T-helper 1 cell (primary cell): ENCODE measurements at places on chromosomes 5 and 9.

DNA sequence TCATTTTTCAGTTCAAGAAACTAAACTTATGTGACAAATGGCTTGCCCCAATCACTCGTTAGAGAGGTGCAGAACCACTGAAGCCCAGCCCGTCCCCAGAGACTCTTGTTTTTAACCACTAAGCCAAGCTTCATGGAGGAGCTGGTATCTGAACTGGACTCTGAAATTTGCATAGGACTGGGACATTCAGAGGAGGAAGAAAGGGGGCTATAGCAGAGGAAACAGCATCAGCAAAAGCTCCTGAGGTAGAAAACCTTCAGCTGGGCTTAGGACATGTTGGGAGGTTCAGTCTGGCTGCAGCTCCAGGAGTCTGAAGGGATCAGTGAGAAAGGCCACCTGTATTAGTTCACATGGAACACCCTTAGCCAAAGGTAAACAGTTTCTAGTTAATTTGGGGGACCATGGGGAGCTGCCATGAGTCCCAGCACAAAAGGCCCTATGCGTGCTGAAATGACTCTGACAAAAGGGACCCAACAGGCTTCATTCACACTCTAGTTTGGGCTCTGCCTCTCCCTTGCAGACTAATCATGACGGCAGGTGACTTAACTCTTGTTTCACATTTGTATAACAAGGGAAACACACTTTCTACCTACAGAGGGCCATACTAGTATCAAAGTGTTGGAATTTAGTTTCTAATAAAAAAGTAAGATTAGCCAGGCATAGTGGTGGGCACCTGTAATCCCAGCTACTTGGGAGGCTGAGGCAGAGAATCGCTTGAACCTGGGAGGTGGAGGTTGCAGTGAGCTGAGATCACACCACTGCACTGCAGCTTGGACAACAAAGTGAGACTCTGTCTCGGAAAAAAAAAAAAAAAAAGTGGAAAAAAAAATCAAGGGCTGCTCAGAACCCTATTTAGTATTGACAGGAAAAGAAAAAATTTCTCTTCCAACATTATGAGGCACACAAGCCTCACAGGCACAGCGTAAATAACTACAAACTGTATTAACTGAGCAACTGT, 10.2 kb downstream of the FBXO10 start:
- no peak for DNase-seq

GRCh38 chr5:17482790-17483189, 15.2 kb upstream of the TAF11L2 start:
- no peak for DNase-seq

DNA sequence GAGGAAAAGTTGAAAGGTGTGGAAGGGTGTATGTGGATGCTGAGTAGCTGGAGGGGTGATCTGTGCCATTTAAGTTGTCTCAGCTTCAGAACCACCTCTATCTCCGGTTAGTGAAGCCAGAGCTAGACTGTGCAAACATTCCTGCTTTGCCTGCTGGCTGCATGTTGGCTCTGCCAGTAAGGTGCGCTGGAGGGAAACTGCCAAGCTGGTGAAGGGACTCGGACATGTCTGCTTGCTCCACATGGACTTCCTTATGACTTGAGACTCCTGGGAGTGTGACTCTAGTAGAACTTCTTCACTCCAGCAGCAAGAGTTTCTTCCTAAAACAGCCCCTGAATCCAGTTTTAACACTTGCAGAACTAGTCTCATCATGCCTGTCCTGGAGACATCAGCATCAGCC, 27.9 kb downstream of the DAB2 start:
- no peak for DNase-seq

- no peak for DNase-seq
Measured at GRCh38 chr5:59542851-59543820, 350.4 kb downstream of the PDE4D start.

- DNase-seq, result peak; percentile 15
Measured at GRCh38 chr5:175517824-175518450, 39.6 kb downstream of the SFXN1 start.

DNA sequence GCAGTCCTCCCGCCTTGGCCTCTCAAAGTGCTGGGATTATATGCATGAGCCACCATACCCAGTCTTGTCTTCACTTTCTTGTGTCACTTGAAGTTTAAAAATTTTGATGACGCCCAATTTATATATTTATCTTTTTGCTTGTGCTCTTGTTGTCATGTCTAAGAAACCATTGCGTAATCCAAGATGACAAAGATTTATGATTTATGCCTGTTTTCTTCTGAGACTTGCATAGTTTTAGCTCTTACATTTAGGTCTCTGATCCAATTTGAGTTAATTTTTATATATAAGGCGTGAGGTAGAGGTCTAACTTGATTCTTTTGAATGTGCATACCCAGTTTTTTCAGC, 18.6 kb downstream of the ANKHD1 start:
- no peak for DNase-seq

GRCh38 chr5:112549605-112550166, 130.6 kb upstream of the EPB41L4A start:
- no peak for DNase-seq

GRCh38 chr5:118883362-118883761, 105.0 kb downstream of the DTWD2 start:
- DNase-seq, result no peak

DNA sequence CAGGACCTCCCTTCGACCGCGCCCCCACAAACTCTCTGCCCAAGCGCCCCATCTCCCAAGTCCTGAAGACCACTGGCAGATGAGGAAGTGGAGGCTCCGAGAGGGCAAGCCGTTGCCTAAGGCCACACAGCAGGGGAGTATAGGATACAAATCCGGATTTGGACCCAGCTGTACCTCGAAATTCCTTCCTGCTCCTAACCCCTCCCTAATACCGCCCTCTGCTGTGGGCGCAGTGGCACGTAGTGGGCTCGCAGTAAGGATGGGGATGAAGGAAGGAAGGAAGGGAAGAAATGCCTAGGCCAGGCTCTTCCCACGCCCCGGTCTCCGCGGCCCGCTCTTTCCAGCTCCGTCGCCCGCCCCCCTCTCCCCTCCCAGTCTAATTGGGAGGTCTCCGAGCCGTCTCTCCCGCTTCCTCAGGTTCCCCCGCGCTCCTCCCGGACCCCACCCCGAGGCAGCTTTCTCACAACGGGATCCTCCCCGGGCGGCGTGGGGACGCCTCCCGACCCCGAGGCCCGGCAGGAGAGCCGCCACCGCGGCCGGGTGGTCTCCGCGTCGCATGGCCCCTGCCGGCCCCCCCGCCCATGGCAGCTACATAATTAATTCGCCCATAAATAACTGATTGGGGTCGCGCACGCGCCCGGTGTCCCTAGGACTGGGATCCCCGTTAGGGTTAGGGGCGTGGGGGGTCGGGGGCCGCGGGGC, 138.9 kb downstream of the C9orf50 start:
- no peak for DNase-seq

DNA sequence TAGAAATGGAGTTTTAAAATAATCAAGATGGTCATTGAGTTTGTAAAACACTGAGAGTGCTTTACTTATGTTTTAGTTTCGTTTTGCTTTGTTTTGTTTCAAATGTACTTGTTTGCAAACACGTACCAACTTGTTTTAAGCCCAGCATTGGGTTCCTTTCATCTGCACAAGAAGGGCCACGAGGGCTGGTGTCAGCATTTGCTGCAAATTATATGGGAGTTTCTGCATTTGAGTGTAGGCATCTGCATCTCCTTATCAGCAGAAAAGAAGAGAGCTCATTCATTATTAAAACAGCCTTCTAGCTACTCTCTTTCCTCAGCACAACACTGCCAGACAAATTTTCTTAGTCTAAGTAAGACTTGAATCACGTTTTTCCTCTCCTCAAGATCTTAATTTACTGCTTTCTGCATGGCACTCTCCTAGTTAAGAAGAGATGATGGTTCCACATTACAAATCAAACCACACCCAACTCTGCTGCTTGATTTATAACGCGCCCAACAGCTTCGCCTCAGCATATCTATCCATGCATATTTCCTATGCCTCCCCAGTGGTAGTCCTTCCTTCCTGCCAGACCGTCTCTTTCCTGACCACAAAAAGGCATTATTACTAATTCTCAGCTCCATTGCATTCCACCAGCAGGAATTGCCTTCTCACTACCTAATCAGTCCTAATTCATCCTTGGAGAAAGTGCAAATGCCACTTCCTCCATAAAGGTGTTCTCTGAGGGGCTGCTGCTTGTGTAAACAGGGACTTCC, 95.2 kb upstream of the CAST start:
- DNase-seq, result no peak

DNA sequence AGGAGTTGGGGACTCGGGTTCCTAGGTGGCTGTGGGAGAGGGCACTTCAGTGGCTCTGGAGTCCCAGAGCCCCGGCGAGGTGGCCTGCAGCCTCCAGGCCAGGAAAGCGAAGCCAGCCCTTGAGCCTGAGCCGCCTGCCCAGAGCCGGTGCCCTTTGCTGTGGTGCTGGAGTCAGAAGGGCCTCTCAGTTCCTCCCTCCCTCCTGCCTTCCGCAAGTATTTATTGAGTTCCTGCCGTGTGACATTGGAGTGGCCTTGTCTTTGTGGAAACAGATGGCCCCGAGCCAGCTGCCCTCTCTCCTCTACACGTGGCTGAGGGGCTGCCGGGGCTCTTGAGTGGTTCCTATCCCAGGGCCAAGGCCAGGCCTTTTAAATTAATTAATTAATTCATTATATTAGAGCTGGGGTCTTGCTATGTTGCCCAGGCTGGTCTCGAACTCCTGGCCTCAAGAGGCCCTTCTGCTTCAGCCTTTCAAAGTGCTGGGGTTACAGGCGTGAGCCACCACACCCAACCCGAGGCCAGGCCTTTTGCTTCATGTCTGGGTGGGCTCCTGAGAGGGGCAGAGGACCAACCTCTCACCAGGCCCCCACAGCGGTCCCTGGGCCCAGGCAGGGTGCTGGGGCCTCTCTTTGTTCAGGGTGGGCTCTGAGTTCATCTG, 45.6 kb upstream of the IER5L start:
- no peak for DNase-seq

DNA sequence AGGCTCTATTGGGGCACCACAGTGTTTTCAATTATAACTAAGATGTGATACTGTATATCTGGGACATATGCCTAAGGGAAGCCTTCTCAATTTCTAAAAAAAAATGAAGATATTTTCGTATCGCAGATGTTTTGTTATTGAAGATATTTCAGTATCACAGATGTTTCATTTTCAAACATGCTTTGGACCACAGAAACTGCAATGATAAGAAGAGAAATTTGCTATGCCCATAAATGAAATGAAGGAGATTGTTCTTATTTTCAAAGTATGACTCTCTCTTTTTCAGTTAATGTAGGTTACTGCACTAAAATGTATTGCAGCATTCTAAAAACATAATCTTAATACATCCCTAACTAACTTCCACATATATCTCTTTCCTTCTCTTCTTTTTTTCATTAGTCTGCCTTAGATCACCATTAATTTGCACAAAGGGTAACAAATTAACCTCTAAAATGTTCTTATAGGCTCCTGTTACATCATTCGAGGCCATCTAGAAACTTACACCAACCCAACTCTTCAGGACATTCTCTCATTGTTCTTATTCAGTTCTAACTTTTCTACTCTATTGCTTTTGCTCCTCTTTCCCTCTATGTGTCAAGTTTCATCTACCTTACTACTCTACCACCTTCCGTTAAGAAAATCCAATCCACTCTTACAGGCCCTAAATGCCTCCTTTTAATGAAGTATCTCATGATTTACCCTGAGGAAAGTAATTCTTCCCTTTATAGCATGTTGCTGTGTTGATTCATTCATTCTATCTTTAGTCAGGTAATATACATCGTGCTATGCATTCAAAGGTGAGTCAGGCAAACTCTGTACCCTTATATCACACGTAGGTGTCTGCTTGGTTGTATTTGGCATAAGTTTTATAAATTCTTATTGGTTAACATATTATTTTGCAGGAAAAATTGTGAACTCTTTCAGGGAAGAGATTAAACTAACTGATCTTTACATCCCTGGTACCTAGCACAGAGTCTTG, 70.5 kb downstream of the ST8SIA4 start:
- no peak for DNase-seq

DNA sequence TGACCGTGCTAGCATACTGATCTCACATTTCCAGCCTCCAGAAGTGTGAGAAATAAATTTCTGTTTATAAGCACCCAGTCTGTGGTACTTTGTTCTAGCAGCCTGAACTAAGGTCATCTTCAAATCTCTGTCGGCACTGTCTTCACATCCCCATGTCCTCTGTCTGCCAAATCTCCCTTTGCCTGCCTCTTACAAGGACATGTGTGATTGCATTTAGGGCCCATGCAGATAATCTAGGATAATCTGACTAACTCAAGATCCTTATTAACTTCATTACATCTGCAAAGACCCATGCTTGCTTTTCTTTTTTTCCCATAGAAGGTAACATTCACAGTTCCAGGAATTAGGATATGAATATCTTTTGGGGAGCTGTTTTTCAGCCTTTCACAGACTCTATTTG, 132.7 kb downstream of the AOPEP start:
- DNase-seq, result no peak

DNA sequence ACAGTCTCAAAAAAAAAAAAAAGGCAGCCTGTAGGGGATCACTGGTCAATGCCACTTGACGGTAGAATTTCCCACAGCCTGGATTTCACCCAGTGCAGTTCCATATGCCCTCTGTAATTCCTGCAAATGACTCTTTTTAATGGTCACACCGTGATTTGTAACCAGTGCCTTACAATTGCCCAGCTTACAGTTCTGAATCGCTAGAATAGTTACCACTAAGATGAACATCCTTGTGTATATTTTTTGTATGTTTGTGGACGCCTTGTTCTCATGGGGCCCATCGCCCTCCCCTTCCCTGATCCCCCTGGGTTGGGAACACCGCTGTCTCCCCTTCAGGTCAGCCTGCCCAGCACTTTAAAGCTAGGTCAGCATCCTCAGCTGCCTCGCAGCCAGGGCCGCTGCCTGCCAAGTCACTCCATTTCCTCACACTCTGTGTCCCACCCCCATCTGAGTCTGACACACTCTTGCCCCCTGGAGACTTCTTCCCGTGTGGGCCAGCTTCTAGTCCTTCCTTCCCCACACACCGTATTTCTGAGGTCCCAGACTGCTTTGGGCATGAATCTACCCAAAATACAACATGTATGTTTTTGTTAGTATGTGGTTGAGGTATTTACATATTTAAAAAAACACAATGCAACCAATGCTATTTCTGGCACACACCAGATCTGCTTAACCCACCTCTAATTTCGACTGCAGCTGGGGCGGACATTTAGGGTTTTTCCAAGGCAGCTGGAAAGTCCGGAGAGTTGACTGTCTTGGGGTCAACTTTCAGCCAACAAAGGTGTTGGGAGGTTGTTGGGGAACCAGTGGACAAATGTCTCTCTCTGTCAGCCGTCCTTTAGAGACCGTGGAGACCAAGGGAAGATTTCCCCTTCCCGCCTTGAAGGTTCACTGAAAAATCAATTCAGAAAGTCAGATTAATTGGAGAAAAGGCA, 120.5 kb upstream of the NEK6 start:
- no peak for DNase-seq

DNA sequence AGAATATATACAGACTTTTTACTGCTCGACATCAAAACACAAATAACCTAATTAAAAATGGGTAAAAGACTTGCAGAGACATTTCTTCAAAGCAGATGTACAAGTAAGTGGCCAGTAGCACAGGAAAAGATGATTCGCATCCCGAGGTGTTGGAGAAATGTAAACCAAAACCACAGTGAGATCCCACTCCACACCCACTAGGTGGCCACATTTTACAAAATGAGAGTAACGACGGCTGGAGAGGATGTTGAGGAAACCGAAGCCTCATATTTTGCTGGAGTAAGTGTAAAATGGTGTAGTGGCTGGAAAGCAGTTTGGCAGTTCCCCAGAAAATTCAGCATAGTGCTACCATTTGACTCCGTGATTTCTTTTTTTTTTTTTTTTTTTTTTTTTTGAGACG, 21.3 kb upstream of the GBGT1 start:
- peak; percentile 58 for DNase-seq
